ENCODE measurements at places on chromosomes 11 and 22.

DNA sequence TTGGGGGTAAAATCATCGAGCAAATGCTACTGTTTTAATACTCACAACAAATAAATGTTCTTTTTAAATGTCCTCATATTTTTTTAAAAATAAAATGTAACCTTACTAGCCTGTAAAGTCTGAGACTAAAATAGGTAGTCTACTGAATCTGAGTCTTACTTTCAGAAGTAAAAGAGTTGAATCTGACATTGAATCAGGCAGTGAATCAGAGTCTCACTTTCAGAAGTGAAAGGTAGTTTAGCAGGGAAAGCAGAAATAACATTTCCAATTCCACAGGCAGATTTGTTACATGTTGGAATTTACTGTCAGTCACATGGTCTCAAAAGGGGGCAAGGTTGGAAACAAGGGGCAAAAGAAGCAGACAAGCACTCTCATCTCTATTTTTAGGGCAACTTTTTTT is 143.0 kb downstream of the ELP4 start:
- DNase-seq: no peak

GRCh38 chr22:47266329-47266728 is 503.9 kb downstream of the TBC1D22A start:
- no peak for DNase-seq

DNA sequence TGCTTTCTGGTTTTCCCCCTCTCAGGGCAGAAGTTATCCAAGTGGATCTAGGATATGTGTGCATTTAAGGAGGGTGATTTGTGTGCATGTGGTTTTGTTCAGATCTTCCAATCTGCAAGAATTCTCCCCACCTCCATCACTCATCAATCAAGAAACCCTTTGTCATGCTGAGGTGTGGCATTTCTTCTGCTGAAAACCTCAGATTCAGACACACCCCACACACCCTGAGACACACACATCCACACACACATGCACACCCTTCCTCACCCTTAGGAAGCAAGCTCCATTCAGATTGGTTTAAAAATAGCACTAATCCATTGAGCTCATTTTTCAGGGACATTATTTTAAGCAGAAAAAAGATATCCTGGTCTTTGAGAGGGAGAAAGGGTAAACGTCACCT is 106.1 kb upstream of the HSD17B12 start:
- DNase-seq: no peak

DNA sequence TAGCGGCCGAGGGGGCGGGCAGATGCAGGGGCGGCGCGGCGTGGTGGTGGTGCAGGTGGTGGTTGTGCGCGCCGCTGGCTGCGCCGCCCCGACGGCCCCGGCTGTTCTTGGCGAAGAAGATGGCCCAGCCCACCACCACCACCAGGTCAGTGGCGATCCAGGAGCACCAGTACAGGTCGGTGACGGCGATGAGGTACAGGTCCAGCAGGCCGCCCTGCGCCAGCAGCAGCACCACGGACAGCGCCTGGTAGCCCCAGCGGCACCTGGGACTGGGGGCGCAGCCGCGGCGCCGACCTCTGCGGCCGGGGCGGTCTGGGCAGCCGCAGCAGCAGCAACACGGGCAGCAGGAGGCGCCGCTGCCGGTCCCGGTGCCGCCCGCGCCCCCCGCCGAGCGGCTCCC is 879 bp downstream of the TMEM121B start:
- DNase-seq: peak; percentile 64

- no peak for DNase-seq
Measured at GRCh38 chr11:88886796-88887195, 179.0 kb downstream of the GRM5 start.

GRCh38 chr22:37378642-37379058 is 48.6 kb downstream of the ELFN2 start:
- no peak for DNase-seq

DNA sequence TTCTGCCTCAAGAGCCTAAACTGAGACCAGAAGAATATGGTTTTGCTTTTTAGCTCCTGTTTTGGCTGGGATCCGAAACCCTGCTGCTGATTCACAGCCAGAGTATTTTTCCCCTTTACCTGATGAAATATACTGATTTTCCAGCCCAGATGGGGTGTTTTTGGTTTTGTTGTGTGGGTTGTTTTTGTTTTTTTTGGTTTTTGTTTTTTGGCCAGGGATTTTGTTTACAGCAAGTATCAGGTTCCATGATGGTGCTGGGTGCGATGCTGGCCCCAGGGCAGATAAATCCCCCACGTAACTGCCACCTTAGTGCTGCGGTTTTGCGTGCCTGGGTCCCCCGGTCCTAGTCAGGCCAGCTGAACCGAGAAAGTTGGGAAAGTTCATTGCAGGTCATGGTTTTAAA is 103.7 kb downstream of the ZBTB16 start:
- no peak for DNase-seq
